ENCODE measurements at places on chromosomes 1 and 21.

DNA sequence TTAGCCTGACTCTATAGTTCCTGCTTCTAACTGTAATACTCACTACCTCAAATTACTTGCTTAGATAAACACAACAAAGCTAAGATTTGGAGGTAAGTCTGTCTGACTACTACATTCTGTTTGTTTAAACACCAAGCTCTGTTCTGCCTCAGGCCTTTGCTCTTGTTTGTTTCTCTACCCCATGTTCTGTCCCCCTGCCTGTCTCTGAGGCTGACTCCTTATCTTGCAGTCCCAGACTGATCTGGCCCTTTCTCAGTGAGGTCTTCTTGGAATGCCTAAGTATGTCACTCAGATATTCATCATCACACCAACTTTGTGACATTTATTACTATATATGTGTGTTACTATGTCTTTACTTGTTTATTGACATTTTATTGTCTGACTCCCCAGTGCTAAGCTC, 425.5 kb downstream of the LMO4 start:
- no peak for DNase-seq

GRCh38 chr1:22760455-22760854, 49.8 kb downstream of the EPHB2 start:
- no peak for DNase-seq

DNA sequence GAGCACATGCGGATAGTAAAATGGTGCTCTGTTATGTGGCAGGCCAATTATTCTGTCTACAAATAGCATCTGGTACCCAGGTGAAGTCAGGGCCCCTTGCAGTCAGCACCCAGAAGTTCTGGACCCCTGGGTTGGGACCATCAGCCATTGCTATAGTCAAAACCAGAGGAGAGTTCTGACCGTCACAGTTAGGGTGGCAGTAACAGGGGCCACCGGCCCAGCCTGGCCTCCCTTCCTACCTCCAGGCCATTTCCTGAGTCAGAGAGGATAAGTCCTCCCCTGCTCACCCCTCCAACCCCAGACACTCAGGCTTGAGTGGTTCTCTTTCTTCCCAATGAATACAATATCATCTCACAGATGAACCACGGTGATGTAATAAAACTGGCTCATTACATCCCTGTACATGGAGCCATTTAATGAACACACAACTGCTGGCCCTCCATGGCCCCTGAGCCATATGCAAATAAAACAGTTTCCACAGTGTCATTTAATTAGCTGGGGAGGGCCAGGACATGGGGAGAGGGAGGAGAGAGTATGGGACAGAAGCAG, 673.6 kb downstream of the MATN1 start:
- DNase-seq, result no peak

DNA sequence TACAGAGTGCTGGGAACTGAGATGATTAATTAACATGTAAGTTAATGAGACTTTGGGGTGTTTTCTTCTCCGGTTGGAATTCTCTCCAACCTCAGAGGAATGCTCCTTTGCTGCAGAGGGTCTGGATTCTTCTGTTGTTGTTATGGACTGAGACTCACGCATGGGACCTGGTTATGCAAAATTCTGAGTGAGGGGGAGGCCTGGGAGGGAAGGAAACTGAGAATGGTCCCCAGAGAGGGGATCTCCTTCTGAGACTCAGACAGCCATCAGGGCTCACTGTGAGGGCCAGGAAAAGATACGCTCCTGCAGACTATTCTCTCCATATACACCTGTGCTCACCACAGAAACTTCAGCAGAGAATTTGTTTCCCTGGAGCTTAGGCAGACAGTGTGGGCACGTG, 56.3 kb downstream of the HTR6 start:
- no peak for DNase-seq

DNA sequence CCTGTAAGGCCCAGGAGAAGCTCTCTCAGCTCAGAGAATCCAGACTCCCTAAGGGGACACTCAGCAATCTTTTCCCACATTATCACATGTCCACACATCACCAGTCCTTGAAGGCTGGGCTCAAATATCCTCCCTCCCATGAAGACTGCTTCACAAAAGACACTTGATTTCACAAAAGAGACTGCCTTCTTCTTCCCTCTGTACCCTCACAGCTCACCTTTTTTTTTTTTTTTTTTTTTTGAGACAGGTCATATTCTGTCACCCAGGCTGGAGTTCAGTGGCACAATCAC, 1.5 kb downstream of the CD58 start:
- no peak for DNase-seq

GRCh38 chr1:78664763-78665162, 15.1 kb downstream of the IFI44 start:
- DNase-seq, result no peak
